ENCODE measurements at places on chromosomes 5 and 9. TPM values are rescaled to one million over a fixed set of nuclear protein-coding genes. Genes with fewer than 3 reads are reported as not detected.

- peaks cover 33% of the 10 kb centered on the region for H3K4me1 ChIP-seq
- H3K27ac ChIP-seq, result no peak overlapping the region
- no peak overlapping the region for H3K4me3 ChIP-seq
- DNase-seq, result no peak
- H3K36me3 ChIP-seq, result no peaks in the 10 kb centered on the region
Measured at GRCh38 chr9:110028676-110029075, 179.3 kb downstream of the C9orf152 start.

FAM221B gene
- not detected for polyA plus RNA-seq

- no peaks in the 10 kb centered on the region for H3K27me3 ChIP-seq
- no peak for DNase-seq
- H3K27ac ChIP-seq, result no peak overlapping the region
- no peak overlapping the region for H3K4me3 ChIP-seq
- H3K36me3 ChIP-seq, result no peaks in the 10 kb centered on the region
Measured at GRCh38 chr5:27009540-27009915, 28.9 kb downstream of the CDH9 start.

TMEM171 gene
- polyA plus RNA-seq, result not detected

DNA sequence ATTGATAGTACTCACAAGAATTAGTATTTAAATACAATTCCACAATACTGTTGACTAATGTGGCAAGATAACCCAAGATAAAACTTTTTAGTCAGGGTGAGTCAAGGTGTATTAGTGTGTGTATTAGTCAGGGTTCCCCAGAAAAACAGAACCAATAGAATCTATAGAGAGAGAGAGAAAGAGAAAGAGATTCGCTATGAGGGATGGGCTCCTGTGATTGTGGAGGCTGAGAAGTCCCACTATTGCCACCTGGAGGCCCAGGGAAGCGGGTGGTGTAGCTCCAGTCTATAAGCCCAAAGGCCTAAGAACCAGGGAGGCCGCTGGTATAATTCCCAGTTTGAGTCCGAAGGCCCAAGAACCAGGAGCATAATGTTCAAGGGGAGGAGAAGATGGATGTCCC is 10.0 kb upstream of the SHISAL2B start:
- no peak overlapping the region for H3K4me3 ChIP-seq
- no peaks in the 10 kb centered on the region for H3K36me3 ChIP-seq
- H3K27ac ChIP-seq, result no peak overlapping the region
- DNase-seq, result no peak

WDR38 gene
- not detected for polyA plus RNA-seq

GRCh38 chr9:90379771-90380170 is 262.9 kb downstream of the DIRAS2 start:
- H3K36me3 ChIP-seq, result no peaks in the 10 kb centered on the region
- H3K27ac ChIP-seq, result no peak overlapping the region
- peaks cover 52% of the 10 kb centered on the region for H3K27me3 ChIP-seq
- no peak for DNase-seq
- no peaks in the 10 kb centered on the region for H3K4me1 ChIP-seq

- peaks cover 4% of the 10 kb centered on the region for H3K4me1 ChIP-seq
- H3K27me3 ChIP-seq, result no peaks in the 10 kb centered on the region
- H3K4me3 ChIP-seq, result no peak overlapping the region
- no peak overlapping the region for H3K27ac ChIP-seq
Measured at GRCh38 chr5:158485604-158486081, 614.1 kb downstream of the EBF1 start.

GRCh38 chr9:129558063-129558550 is 62.8 kb downstream of the C9orf50 start:
- H3K27ac ChIP-seq, result no peak overlapping the region
- H3K36me3 ChIP-seq, result no peaks in the 10 kb centered on the region
- no peaks in the 10 kb centered on the region for H3K4me1 ChIP-seq
- no peak overlapping the region for H3K4me3 ChIP-seq

- peaks cover 20% of the 10 kb centered on the region for H3K27me3 ChIP-seq
- H3K27ac ChIP-seq, result no peak overlapping the region
- H3K4me1 ChIP-seq, result no peaks in the 10 kb centered on the region
- H3K36me3 ChIP-seq, result peaks cover 4% of the 10 kb centered on the region
- H3K4me3 ChIP-seq, result no peak overlapping the region
Measured at GRCh38 chr9:38335686-38336085, 56.8 kb upstream of the ALDH1B1 start.

- peaks cover 48% of the 10 kb centered on the region for H3K27me3 ChIP-seq
- H3K4me3 ChIP-seq, result no peak overlapping the region
- H3K4me1 ChIP-seq, result peaks cover 6% of the 10 kb centered on the region
- H3K36me3 ChIP-seq, result no peaks in the 10 kb centered on the region
- no peak overlapping the region for H3K27ac ChIP-seq
Measured at GRCh38 chr9:135241381-135242048, 154.0 kb downstream of the OLFM1 start.

JADE2 gene
- 29.6 TPM for polyA plus RNA-seq

- no peaks in the 10 kb centered on the region for H3K27me3 ChIP-seq
- H3K4me3 ChIP-seq, result no peak overlapping the region
- peaks cover 45% of the 10 kb centered on the region for H3K36me3 ChIP-seq
- no peak for DNase-seq
Measured at GRCh38 chr5:151182976-151183375, 25.4 kb upstream of the ANXA6 start.

GRCh38 chr9:90909747-90910283 is 108.2 kb downstream of the SYK start:
- no peaks in the 10 kb centered on the region for H3K27me3 ChIP-seq
- H3K27ac ChIP-seq, result no peak overlapping the region
- no peak overlapping the region for H3K4me3 ChIP-seq
- no peaks in the 10 kb centered on the region for H3K36me3 ChIP-seq

DNA sequence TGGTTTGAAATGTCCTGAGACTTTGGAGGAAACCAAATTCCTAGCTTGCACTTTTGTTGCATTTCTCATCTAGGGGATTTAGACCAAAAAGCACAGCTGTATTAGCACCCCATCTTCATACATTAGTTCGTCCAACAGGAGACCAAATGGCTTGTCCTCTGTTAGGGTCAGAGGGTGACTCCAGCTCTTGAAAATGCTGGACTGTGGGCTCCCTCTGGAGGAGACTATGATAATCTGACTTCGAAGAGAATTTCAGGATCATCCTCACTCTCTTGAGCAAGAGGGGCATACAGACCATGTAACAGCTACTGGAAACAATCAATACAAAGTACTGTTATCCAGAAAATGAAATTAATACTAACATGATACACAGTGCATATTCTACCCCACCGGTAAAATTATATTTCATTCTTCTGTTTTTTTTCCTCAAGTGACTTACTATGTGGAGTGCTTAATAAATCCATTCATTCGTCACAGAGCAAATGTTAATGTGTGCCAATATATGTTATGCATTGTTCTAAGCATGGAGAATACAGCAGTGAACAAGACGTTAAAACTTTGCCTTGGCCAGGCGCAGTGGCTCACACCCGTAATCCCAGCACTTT is 63.7 kb upstream of the PPP2CA start:
- H3K27me3 ChIP-seq, result peaks cover 32% of the 10 kb centered on the region
- no peak overlapping the region for H3K27ac ChIP-seq
- no peaks in the 10 kb centered on the region for H3K4me1 ChIP-seq
- H3K36me3 ChIP-seq, result peaks cover 7% of the 10 kb centered on the region
- H3K4me3 ChIP-seq, result no peak overlapping the region

ACSL6 gene
- polyA plus RNA-seq, result not detected

DNA sequence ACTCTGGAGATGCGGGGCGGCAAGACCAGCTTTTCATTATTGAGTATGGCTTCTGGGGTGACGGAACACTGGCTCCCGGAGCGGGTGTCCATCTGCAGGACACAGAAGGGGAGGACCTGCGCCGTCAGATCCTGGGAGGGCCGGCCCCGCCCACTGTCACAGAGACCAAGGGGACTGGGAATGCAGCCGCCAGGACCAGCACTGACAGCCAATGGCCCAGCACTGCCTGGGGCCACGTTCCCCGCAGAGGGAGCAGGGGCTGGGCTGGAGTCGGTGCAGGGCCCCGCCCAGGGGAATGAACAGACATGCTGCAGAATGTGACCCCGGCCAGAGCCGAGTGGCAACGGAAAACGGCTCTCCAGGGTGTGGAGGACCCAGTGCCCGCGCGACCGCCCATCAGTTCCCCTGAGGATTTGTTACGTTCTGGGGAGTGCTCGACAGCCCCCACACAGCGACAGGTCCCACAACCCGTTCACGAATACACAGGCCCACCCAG is at the start of gene ZDHHC11:
ZDHHC11 (minus strand) TSS at position 476 of the 496 bp plus-strand sequence; CDS start at position 92, 384 bp downstream.
- H3K4me3 ChIP-seq, result no peak within 1 kb of the TSS
- H3K4me1 ChIP-seq, result no peaks in the 10 kb centered on the region
- no peaks in the 10 kb centered on the region for H3K36me3 ChIP-seq

DNA sequence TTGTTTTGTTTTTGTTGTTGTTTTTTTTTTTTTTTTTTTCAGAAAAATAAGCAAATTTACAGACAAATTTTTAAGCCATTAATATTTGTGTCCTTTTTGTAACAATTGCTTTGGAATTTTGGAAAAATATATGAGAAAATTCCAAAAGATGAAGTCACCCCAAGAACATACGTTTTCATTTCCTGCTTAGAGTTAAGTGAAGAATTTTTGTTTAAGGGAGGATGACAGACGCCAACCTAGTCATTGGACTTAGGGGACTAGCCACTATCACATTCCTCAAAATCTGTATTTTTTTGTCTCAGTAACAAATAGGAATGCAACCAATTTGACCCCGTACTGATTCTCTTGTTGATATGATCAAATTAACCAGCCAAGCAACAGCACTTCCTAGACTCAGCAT is 433.9 kb upstream of the SLC30A5 start:
- no peak overlapping the region for H3K27ac ChIP-seq
- no peak overlapping the region for H3K4me3 ChIP-seq
- no peaks in the 10 kb centered on the region for H3K27me3 ChIP-seq
- H3K36me3 ChIP-seq, result no peaks in the 10 kb centered on the region
- DNase-seq, result no peak

DNA sequence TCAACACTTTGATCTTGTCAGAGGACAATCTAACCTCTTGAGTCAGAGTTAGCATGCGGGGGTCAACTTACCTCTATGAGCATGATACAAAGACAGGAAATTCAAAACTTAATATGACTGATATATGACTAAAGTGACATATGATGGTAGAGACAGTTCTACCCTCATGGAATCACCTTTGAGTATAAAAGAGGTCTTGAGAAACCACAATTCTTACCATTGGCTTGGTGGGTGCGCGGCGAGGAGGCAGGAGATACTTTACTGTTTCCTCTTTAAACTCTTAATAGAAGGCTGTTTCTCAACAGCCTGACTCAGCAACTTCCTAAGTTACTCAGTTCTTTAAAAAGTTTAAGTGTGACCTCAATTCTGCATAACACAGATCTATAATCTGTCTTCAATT is 372.8 kb downstream of the KIAA0825 start:
- H3K4me3 ChIP-seq, result no peak overlapping the region
- H3K4me1 ChIP-seq, result no peaks in the 10 kb centered on the region
- no peaks in the 10 kb centered on the region for H3K36me3 ChIP-seq
- H3K27ac ChIP-seq, result no peak overlapping the region
- no peaks in the 10 kb centered on the region for H3K27me3 ChIP-seq
- DNase-seq, result no peak

GRCh38 chr5:95863383-95863757 is 40.8 kb upstream of the GLRX start:
- no peak for DNase-seq
- H3K36me3 ChIP-seq, result no peaks in the 10 kb centered on the region
- peaks cover 34% of the 10 kb centered on the region for H3K4me1 ChIP-seq
- H3K27me3 ChIP-seq, result peaks cover 25% of the 10 kb centered on the region

DNA sequence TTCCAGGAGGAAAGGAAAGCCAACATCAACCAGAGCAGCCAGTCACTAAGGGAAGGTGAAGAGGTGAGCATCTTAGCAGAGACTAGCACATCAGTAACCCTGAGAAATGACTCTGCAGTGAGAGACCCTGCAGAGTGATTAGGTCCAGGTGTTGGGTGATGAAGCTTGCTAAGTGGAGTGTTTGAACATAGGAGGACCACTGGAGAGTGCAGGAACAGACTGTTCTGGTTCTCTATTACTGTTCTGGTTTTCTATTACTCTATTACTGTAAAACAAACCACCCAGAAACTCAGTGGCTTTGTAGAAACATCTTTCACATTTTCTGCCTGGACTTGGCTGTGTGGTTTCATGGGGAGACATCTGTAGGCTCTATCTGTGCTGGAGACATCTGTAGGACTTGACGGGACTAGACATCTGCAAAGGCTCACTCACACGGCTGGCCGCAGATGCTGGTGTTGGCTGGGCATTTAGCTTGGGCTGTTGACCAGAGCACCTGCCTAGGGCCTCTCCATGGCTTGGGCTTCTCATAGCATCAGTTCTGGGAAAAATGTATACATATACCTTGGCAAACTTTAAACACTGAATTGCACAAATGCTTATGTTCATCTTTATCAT is 33.4 kb upstream of the SPATA31E1 start:
- H3K4me3 ChIP-seq, result no peak overlapping the region
- DNase-seq, result no peak
- H3K4me1 ChIP-seq, result no peaks in the 10 kb centered on the region
- no peaks in the 10 kb centered on the region for H3K36me3 ChIP-seq

FGF18 gene
- not detected for polyA plus RNA-seq

- no peak for DNase-seq
- H3K4me3 ChIP-seq, result no peak within 1 kb of the TSS
- H3K4me1 ChIP-seq, result peaks cover 20% of the 10 kb centered on the region
- no peaks in the 10 kb centered on the region for H3K27me3 ChIP-seq
- no peak within 1 kb of the TSS for H3K27ac ChIP-seq
- H3K36me3 ChIP-seq, result no peaks in the 10 kb centered on the region
Measured at GRCh38 chr9:123355761-123356431, at the start of gene CRB2. Gene CRB2 (plus strand): TSS chr9:123356197. CDS start chr9:123356261, 64 bp downstream.

DNA sequence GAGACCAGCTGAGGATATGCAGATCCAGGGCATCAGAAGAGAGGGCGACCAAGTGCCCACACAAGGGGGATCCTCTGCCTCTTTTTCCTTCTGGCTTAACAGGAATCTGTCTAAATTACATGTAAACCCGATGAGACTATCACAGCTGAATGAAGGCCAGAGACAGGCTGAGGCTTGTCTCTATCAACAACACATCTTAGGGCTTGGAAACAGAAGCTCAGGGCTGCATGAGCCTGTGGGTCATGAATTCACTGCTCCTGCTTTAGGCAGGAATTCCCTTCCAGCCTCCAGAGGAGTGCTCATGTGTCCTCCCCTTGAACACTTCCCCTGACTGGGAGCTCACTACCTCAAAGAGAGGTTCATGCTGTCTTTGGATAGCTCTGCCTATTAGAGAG is 106.1 kb upstream of the PHYKPL start:
- DNase-seq, result no peak
- H3K4me3 ChIP-seq, result no peak overlapping the region
- H3K27me3 ChIP-seq, result no peaks in the 10 kb centered on the region
- no peak overlapping the region for H3K27ac ChIP-seq
- H3K4me1 ChIP-seq, result peaks cover 5% of the 10 kb centered on the region
- H3K36me3 ChIP-seq, result no peaks in the 10 kb centered on the region

- no peaks in the 10 kb centered on the region for H3K4me1 ChIP-seq
- DNase-seq, result no peak
- H3K4me3 ChIP-seq, result no peak overlapping the region
- no peak overlapping the region for H3K27ac ChIP-seq
- H3K36me3 ChIP-seq, result no peaks in the 10 kb centered on the region
- no peaks in the 10 kb centered on the region for H3K27me3 ChIP-seq
Measured at GRCh38 chr5:155929112-155929511, 397.9 kb upstream of the SGCD start.
